Activated T-cell treated with anti-CD3 and anti-CD28 coated beads, Interleukin-2, amount 50 U/mL, for 72 hours (primary cell): ENCODE measurements at places on chromosomes 1 and 21. TPM values are rescaled to one million over a fixed set of nuclear protein-coding genes. Genes with fewer than 3 reads are reported as not detected.

ZNF648 gene
- total RNA-seq = not detected

MTF2 gene
- total RNA-seq = 51.7 TPM

CD53 gene
- 170 TPM for total RNA-seq

DNA sequence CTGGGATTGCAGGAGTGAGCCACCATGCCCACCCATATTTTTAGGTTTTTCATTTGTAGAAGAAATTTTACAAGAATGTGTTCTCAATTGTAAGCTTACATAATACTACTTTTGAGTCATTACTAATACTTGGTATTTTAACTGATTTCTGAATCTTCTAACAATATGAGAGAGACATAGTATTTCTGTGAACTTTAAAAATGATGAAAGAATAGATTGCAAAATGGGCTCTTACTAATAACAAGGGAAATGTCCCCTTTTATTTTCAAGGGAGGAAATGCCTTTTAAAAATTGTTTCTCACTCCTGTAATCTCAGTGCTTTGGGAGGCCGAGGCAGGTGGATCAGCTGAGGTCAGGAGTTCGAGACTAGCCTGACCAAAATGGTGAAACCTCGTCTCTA lies 5.9 kb downstream of the AGO3 start:
- DNase-seq = no peak

DNA sequence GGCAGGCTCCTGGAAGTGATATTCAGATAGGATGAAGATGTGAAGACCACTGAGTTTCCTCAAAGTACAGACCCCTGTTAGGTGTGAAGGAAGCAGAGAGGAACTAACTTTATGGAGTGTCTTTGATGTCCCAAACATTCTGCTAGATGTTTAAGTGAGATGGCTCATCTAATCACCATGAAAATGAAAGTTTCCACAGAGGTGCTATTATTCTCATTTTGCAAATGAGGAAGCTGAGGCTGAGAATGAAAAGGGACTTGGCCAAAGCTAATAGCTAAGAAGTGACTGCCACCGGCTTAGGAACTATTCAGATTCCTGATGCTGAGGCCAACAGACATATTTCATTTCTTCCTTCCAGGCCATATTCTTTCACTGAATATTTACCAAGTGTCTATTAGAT lies 45.9 kb upstream of the WLS start:
- no peak for DNase-seq

GRCh38 chr1:231527586-231528171 lies 790 bp upstream of the TSNAX start:
- DNase-seq = no peak

DNA sequence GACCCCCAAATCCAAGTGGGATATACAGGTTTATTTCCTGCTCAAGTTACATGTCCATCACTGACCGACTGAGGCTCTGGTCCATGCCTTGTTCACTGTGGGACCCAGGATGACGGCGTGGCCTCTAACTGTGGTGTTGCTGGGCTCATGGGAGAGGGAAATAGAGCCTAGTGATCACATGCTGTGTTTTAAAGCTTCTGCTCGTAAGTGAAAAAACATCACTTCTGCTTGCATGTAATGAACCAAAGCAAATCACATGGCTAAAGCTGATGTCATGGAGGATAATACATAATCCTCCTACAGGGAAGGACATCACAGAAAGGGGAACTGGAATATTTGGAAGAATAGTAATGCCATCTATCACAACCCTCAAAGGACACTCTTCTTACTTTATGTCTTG lies 107.6 kb downstream of the FASLG start:
- DNase-seq = no peak
